ENCODE measurements at places on chromosomes 7 and 10.

DNA sequence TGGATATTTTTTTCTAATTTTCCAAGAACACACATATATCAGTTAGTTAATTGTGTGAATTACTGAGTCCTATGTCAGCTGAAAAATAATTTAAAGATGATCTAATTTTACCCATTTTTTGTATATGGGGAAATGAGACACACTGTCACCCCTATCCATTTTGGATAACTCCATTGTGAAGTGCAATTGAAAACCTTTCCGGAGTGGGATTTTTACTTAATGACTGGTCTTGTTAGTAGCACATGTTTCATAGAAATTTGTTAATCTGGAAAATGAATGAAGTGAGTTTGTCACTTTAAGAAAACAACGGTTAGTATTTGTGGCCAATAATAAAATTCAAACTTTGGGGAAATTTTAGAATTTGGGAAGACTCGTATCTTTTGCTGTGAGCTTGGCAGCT, 2.0 kb downstream of the GARS1 start:
- DNase-seq, result no peak

DNA sequence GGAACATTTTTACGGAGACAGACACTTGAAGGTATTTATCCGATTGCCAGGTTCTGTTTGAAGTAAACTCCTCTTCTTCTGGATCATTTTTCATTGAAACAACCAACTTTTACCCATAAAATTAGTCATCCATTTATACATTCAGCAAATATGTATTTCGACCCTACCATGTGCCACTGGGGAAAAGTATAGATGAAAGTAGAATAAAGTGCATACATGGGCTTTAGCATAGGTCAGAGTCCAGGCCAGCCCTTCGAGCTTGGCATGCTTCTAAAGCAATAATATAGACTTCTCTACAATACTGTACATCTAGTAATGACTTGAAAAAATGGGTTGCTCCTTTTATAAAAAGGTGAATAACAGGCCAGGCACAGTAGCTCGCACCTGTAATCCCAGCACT, 10.1 kb downstream of the SLC25A16 start:
- no peak for DNase-seq

DNA sequence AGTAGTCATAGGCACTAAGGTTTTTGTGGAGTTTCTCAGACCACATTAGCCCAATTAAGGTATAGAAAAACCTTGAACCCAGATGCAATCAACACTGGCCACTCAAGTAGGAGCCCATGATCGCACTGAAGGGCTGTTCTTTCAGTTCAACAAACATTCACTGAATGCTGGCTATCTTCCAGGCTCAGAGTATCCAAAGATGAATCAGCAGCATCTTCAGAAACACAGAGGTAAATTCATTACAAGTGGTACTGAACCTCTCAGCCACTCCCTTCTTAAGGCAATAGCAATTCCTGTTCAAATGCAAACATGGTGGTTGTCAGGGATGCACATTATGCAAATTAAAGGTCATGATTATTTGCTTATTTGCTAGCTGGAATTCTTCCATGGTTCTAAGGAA, 17.1 kb downstream of the KCNK18 start:
- no peak for DNase-seq

GRCh38 chr7:127346575-127347256, 45.8 kb downstream of the ZNF800 start:
- DNase-seq, result no peak

- DNase-seq, result no peak
Measured at GRCh38 chr7:29319719-29320521, 125.3 kb downstream of the CHN2 start.

DNA sequence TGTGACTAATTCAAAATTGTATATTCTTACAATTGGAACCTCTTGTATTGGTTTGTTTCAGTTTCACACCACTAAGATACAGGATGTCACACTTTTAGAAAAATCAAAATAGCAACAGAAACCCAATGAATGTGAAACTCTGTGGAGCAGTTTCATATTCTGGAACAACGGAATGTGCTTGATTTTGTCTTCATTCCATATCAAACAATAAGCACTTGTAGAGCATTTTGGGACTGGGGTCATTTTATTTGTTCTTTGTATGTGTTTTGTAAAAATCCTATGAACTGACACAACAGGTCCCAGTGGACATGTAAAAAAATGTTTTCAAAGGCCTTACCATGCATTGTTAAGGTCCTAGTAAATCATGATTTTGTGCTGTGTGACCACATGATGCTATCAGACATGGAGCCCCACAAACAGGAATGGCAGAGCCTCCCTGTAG, 123.1 kb downstream of the DKK1 start:
- no peak for DNase-seq

GRCh38 chr7:131950758-131951157, 394.3 kb upstream of the PODXL start:
- no peak for DNase-seq

GRCh38 chr10:104300736-104301292, 31.8 kb downstream of the GSTO2 start:
- no peak for DNase-seq

DNA sequence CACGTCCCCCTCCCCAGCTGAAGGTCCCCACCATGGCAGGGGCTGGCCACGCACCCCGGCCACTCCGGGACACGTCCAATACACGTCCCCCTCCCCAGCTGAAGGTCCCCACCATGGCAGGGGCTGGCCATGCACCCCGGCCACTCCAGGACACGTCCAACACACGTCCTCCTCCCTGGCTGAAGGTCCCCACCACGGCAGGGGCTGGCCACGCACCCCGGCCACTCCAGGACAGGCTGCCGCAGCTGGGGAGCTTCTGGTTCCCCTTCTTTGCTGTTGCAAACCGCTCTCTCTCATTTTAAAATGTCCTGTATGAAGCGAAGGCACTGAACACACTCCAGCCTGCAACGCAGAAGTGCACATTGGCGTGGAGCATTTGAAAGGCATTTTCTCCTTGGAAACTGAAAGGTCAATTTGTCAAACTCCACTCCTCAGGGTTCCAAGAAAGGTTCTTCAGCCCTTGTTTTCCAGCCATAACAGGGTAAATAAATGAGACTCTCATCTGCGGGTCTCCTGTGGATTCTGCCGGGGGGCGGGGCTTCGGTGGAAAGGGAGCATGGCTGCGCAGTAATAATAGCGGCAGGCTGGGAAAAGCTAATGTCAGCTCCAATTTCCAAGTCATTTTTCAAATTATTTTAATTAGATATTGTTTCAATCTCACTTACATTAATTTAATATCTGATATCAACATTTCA, 580.3 kb downstream of the DNAJB6 start:
- no peak for DNase-seq

- no peak for DNase-seq
Measured at GRCh38 chr10:88995156-88995876, 4.7 kb downstream of the FAS start.

DNA sequence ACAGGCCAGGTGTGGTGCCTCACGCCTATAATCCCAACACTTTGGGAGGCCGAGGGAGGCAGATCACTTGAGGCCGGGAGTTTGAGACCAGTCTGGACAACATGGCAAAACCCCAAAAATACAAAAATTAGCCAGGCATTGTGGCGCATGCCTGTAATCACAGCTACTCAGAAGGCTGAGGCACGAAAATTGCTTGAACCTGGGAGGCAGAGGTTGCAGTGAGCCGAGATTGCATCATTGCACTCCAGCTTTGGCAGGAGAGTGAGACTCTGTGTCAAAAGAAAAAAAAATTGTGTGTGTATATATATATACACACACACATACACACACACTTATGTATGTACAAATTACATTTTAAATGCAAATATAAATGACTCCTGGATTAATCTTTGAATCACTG, 76.8 kb upstream of the LRRN3 start:
- DNase-seq, result no peak

GRCh38 chr7:30816645-30817370, 45.6 kb downstream of the MINDY4 start:
- no peak for DNase-seq

DNA sequence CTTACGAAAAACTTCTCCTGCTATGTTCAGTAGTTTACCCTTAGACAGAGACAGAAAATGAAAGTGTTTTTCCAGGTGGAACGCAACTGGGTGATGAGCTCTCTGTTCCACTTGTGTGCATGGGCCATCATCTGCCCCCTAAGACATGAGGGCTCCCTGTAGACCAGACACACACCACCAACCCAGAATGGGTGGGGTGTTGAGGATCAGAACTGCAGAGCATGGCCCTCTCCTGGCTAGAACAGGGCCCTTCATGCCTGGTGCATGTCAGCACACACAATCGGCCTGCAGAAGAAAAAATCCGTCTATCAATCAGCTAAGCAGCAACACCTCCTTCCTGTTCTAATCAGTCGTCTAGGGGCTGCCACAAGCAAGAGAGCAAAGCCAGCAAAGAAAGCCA, 186.2 kb upstream of the INHBA start:
- DNase-seq, result no peak

- DNase-seq, result no peak
Measured at GRCh38 chr10:123884351-123884906, 7.2 kb downstream of the CPXM2 start.

- DNase-seq, result no peak
Measured at GRCh38 chr10:24418532-24418931, 209.6 kb downstream of the KIAA1217 start.

All from T-helper 2 cell treated with Interferon-gamma antibody and Interleukin-4, amounts not matched to agents 5 μg/mL and 100 μg/mL, for 36 hours (primary cell).